Trophoblast cell (in vitro differentiated cells and primary cell): ENCODE measurements at places on chromosomes 5 and 9.

DNA sequence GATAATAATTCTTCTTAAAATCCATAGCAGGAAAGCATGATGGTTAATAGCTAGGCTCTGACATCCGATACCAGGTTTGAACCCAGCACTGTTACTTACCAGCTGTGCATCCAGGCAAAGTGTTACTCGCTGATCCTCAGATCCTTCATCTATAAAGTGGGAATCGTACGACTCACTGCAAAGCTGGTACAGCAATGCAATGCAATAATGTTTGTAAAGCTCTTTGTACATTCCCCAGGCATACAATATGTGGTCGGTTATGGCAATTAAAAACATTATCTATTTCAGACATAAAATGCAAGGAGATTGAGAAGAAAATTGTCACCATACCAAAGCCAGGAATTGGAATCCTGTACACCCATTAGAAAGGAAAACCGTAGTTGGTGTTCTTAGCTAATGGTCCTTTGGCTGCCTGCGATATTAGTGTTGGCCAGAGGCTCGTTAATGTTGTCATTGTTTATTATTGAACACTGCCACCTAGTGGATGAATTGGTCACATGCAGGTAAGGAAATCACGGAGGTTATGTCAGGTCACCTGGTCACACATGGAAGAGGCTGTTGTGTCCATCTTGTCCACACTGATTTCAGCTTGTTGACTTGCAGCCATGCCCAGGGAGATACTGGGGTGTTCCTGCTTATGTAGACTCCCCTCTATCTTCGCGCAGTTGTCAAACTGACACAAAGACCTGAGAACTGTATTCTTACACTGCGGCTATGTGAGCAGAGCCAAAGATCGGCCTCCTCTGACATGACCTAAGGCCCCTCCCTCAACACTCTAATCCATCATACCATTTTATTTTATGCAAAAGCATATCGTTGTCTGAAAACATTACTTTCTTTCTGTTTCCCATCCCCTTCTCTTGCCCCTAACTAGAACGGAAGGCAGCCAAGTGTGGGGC is 87.5 kb upstream of the PPP2R2B start:
- H3K4me3 ChIP-seq, result no peak overlapping the region
- no peak overlapping the region for H3K27ac ChIP-seq
- no peaks in the 10 kb centered on the region for H3K4me1 ChIP-seq
- H3K36me3 ChIP-seq, result no peaks in the 10 kb centered on the region

DNA sequence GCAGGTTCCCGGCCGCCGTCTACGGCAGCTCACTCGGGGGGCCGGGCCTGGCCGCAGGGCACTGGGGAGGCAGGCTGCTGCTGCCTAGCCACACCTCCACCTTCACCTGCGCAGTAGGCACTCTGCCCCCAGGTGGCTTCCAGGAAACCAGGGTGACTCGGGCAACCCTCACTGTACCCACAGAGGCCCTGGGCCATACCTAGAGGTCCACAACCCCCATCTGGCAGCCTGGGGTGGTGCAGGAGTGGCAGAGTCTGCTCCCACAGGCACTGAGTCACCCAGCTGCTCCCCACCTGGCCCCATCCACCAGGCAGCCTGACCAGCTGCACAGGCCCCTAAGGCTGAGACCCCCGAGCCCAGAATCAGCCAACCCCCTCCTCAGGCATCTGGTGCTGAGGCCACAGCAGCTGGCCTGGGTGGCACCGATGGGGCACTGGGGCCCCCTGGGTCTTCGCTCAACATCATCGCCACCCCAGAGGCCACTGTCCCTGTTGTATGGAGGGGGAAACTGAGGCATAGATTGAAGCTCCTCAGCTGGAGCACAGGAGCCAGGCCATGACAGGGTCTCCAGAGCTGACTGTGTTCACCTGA is 70.2 kb downstream of the KCNT1 start:
- peak overlapping the region; percentile 23 for H3K4me3 ChIP-seq
- H3K27me3 ChIP-seq, result no peaks in the 10 kb centered on the region
- no peaks in the 10 kb centered on the region for H3K4me1 ChIP-seq
- H3K27ac ChIP-seq, result no peak overlapping the region
- DNase-seq, result no peak

GRCh38 chr9:13750639-13751038 is 471.1 kb upstream of the MPDZ start:
- no peak for DNase-seq
- no peaks in the 10 kb centered on the region for H3K27me3 ChIP-seq
- no peaks in the 10 kb centered on the region for H3K4me1 ChIP-seq
- no peak overlapping the region for H3K27ac ChIP-seq
- no peak overlapping the region for H3K4me3 ChIP-seq
- no peaks in the 10 kb centered on the region for H3K36me3 ChIP-seq

DNA sequence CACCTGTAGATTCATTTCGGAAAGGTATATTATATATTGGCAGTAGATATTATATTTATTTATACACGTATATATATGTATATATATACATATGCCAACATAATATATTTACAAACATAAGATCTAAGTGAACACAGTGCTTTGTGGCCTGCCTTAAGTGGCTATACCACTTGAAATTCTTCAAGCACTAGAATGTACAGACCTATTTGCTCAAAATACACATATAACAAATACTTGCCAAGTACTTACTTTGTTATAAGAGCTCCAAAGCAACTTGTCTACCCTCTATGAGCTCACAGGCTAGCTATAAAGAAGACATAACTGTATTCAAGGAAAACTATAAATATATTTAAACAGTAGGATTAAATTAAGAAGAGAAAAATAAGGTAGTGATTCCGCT is 33.6 kb upstream of the SLC36A1 start:
- H3K4me3 ChIP-seq, result no peak overlapping the region
- H3K4me1 ChIP-seq, result no peaks in the 10 kb centered on the region
- no peaks in the 10 kb centered on the region for H3K27me3 ChIP-seq
- no peak overlapping the region for H3K27ac ChIP-seq

GRCh38 chr5:159286420-159287035 is 23.4 kb downstream of the UBLCP1 start:
- no peaks in the 10 kb centered on the region for H3K4me1 ChIP-seq
- no peak overlapping the region for H3K27ac ChIP-seq
- no peak overlapping the region for H3K4me3 ChIP-seq
- no peaks in the 10 kb centered on the region for H3K27me3 ChIP-seq

GRCh38 chr5:77444356-77444755 is 47.8 kb downstream of the WDR41 start:
- H3K27ac ChIP-seq, result no peak overlapping the region
- no peaks in the 10 kb centered on the region for H3K4me1 ChIP-seq
- H3K36me3 ChIP-seq, result peaks cover 6% of the 10 kb centered on the region
- no peaks in the 10 kb centered on the region for H3K27me3 ChIP-seq

GRCh38 chr5:68420476-68421344 is 205.2 kb downstream of the PIK3R1 start:
- DNase-seq, result no peak
- H3K36me3 ChIP-seq, result no peaks in the 10 kb centered on the region
- peak overlapping the region; percentile 95 for H3K27ac ChIP-seq
- no peak overlapping the region for H3K4me3 ChIP-seq

DNA sequence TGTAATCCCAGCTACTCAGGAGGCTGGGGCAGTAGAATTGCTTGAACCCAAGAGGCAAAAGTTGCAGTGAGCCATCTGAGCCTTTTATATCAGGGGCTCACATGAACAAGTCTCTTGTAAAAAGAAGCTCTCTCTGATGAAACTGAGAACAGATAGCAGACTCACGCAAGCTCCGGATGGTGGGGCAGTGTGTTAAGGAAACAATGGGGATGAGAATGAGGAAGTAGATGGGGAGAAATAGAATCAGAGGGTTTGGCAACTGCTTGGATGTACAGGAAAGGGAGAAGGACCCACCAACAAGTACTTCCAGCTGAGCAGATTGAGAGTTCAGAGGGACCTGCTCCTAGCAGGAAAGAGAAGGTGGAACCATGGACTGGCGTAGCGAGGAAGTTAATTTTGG is 18.6 kb downstream of the TMEM252 start:
- H3K4me1 ChIP-seq, result no peaks in the 10 kb centered on the region
- no peak overlapping the region for H3K4me3 ChIP-seq
- DNase-seq, result no peak
- no peaks in the 10 kb centered on the region for H3K27me3 ChIP-seq
